ENCODE measurements at places on chromosomes 12 and 14. TPM values are rescaled to one million over a fixed set of nuclear protein-coding genes. Genes with fewer than 3 reads are reported as not detected.
A peak's percentile ranks its signal among the peaks of the same experiment; 100 is the strongest.

DNA sequence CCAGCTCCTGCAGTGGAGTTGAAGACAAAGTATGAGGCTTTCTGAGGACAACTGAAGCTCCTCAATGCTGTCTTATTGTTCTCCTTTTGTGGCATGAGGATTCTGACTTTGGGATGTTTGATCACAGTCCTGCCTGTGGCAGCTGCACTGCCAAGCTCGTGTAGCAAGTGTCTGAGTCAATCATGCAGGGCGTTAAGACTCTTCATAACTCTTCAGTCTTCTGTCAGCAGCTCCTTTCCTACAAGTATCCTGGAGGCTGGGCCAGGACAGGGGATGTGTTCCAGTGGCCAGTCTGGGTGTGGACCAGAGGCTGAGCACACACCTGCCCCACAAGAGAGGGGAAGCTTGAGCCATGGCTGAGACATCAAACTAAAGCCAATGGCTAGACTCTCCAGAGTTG, 94.3 kb downstream of the PELI2 start:
- H3K4me1 ChIP-seq: peaks cover 5% of the 10 kb centered on the region
- no peak overlapping the region for H3K4me3 ChIP-seq
- peaks cover 8% of the 10 kb centered on the region for H3K27me3 ChIP-seq
- no peak for DNase-seq

GRCh38 chr12:121536054-121536898, 44.5 kb downstream of the KDM2B start:
- no peaks in the 10 kb centered on the region for H3K27me3 ChIP-seq
- DNase-seq: peak; percentile 74
- peak overlapping the region; percentile 82 for H3K27ac ChIP-seq

GRCh38 chr12:26380897-26381296, 185.5 kb downstream of the SSPN start:
- no peak overlapping the region for H3K27ac ChIP-seq
- peaks cover 25% of the 10 kb centered on the region for H3K36me3 ChIP-seq
- H3K27me3 ChIP-seq: no peaks in the 10 kb centered on the region
- H3K4me1 ChIP-seq: peaks cover 4% of the 10 kb centered on the region
- no peak overlapping the region for H3K4me3 ChIP-seq

- H3K4me1 ChIP-seq: no peaks in the 10 kb centered on the region
- no peaks in the 10 kb centered on the region for H3K36me3 ChIP-seq
- H3K4me3 ChIP-seq: no peak overlapping the region
- peaks cover 7% of the 10 kb centered on the region for H3K27me3 ChIP-seq
- H3K27ac ChIP-seq: no peak overlapping the region
Measured at GRCh38 chr14:56905282-56905681, 95.0 kb upstream of the OTX2 start.

C14orf93 gene
- total RNA-seq: 11.4 TPM

GRCh38 chr12:127127897-127128296, 1139.1 kb upstream of the TMEM132C start:
- no peak overlapping the region for H3K27ac ChIP-seq
- no peaks in the 10 kb centered on the region for H3K4me1 ChIP-seq
- no peak overlapping the region for H3K4me3 ChIP-seq

DNA sequence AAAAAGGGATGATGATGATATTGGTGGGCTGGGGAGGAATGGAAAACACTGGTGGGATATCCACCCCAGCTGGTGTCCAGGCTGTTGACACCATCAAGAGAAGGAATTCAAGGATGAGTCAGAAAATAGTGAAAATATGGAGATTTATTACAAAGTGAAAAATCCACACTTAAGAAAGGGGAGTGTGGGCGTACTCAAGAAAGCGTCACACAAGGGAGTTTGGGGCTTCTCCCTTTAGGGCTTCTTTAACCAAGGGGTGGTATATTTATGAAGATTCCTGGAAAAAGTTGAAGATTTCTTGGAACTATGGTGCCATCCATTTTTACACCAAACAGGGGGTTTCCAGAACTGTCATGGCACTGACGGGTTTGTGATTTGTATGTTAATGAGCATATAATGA, 63.1 kb upstream of the ARID2 start:
- DNase-seq: no peak
- H3K27ac ChIP-seq: peak overlapping the region; percentile 41
- peaks cover 22% of the 10 kb centered on the region for H3K36me3 ChIP-seq
- no peak overlapping the region for H3K4me3 ChIP-seq

DNA sequence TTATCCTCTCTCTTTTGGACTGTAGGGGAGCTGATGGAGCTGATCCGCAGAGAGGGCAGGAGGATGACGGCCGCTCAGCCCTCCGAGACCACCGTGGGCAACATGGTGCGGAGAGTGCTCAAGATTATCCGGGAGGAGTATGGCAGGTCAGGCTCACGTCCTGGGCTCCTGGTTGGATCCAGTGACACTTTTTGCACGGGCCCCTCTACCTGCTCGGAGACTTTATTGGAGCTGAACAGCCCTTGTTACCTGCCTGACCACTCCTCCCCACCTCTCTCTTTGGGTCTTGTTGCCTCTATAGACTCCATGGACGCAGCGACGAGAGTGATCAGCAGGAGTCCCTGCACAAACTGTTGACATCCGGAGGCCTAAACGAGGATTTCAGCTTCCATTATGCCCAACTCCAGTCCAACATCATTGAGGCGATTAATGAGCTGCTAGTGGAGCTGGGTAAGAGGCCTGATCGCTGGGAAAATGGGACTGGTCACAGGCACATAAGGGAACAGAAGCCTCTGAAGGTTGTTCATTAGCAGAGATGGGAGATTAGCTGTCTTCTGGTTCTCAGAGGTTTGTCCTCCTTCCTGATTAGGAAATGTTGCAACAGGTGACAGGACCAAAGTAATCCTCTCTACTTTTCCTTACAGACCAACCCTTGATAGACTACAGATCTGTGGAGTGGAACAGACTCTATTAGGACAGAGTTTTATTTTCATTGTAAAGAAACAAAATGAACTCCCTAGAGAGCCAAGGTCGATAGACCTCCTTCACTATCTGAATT, 718 bp downstream of the EIF2B2 start:
- no peak for DNase-seq
- H3K4me3 ChIP-seq: peak overlapping the region; percentile 95
- peak overlapping the region; percentile 84 for H3K27ac ChIP-seq
- peaks cover 6% of the 10 kb centered on the region for H3K27me3 ChIP-seq
- H3K4me1 ChIP-seq: peaks cover 30% of the 10 kb centered on the region
- H3K36me3 ChIP-seq: peaks cover 27% of the 10 kb centered on the region

VRTN gene
- not detected for total RNA-seq

DNA sequence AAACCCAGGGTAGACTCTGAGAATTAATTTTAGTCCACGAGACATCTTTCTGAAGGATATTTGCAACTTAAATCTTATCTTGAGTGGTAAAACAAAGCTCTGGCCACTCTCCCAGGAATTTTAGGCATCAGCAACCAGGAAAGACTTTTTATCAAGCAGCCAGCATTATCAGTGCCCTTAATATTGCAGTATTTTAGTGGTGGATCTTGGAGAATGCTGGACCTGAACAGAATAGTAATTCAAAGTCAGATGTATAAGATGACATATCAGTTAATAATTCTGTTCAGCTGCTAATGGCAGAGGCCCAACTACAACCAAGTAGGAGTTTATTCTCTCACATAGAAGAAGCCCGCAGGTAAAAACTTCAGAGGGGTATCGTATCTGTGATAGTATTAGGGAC, 59.0 kb upstream of the CRY1 start:
- no peaks in the 10 kb centered on the region for H3K4me1 ChIP-seq
- no peak overlapping the region for H3K4me3 ChIP-seq
- no peak overlapping the region for H3K27ac ChIP-seq
- no peaks in the 10 kb centered on the region for H3K36me3 ChIP-seq

COPZ1 gene
- 93.1 TPM for total RNA-seq

FOXN4 gene
- total RNA-seq: not detected

SYNE3 gene
- total RNA-seq: 79.1 TPM

DNA sequence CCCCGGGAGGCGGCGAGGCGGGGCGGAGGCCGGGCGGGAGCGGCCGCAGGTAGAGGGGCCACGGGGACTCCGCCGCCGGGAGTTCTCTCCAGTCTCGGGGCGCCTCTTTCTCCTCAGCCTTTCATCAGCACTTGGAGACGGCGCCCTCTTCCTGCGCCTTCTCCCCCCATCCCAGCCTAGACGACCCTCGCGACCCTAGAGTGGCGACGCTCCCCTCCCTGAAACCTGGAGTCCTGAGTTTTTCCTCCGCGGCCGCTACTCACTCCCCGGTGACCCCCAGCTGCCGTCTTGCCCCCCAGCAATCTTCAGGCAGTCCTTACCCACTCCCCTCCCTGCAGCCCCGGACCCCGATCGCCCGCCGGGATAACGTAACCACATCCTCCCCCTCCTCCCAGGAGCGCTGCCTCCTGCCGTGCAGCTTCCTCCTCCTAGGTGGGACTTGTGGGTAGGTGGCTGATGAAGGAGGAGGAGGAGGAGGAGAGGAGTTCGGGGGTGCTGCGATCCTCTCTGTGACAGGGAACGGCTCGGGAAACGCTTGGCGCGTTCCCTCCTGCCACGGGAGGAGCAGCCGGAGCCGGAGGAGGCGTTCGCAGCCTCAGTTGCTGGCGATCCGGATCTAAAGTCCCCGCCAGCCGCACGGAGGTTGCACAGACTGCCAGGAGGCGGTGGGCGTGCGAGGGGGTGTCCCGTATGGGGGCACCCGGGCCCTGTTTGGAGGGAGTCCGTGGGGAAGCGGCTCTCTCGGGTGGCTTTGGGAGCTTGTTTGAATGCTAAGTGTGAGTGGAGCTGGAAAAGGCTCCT, 891 bp downstream of the PLEKHA5 start:
- H3K36me3 ChIP-seq: no peaks in the 10 kb centered on the region
- peaks cover 38% of the 10 kb centered on the region for H3K27me3 ChIP-seq
- H3K4me1 ChIP-seq: peaks cover 11% of the 10 kb centered on the region
- peak; percentile 51 for DNase-seq
- H3K4me3 ChIP-seq: peak overlapping the region; percentile 74

HNRNPA1 gene
- 1,279 TPM for total RNA-seq

DNA sequence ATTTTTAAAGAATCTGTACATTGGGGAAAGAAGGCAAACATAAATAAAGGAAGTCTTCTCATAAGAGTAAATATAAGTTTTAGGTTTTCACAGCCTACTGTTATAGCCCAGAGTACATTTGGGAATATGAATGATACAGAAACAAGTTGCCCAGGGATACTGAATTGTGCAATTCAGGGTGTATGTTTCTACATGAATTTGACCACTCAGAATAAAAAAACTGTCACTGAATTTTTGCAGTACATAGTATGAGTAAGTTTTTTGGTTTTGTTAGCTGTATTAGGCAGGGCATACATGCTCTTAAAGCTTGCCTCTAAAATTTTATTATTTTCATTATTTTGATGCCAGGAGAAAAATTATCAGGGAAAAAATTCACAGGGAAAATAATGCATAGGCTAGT, 6.6 kb upstream of the PCNX4 start:
- H3K27me3 ChIP-seq: peaks cover 2% of the 10 kb centered on the region
- no peaks in the 10 kb centered on the region for H3K36me3 ChIP-seq
- no peak for DNase-seq
- H3K4me3 ChIP-seq: no peak overlapping the region
- no peak overlapping the region for H3K27ac ChIP-seq
- no peaks in the 10 kb centered on the region for H3K4me1 ChIP-seq

- no peak for DNase-seq
- H3K4me3 ChIP-seq: peak overlapping the region; percentile 38
- no peaks in the 10 kb centered on the region for H3K27me3 ChIP-seq
- H3K36me3 ChIP-seq: peaks cover 5% of the 10 kb centered on the region
- H3K4me1 ChIP-seq: peaks cover 64% of the 10 kb centered on the region
- peak overlapping the region; percentile 53 for H3K27ac ChIP-seq
Measured at GRCh38 chr14:68956724-68957123, 22.4 kb downstream of the ACTN1 start.

TRPV4 gene
- total RNA-seq: not detected

CLEC4C gene
- total RNA-seq: not detected

GRCh38 chr12:96465896-96466295, 23.5 kb upstream of the CFAP54 start:
- no peaks in the 10 kb centered on the region for H3K27me3 ChIP-seq
- no peak overlapping the region for H3K27ac ChIP-seq
- no peaks in the 10 kb centered on the region for H3K4me1 ChIP-seq
- no peak overlapping the region for H3K4me3 ChIP-seq

LRP1-AS gene
- not detected for total RNA-seq

DNA sequence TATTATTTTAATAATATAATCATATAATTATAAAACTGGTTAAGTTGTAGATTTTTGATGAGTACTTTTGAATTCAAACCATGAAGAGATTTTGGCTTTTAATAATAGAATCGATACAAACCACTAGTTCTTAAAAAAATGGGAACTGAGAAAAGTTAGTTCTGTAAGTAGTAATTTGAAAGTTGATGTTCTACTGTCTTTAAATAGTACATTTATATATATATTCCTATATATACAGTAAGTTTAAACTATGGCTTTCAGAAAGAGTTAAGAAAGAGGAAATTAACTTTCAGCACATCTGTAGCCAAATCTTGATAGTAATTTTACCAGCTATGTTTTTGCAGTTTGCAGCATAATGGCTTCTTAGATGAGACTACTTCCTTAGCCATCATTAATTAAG, 7.8 kb downstream of the LRRK2 start:
- no peak overlapping the region for H3K4me3 ChIP-seq
- no peak overlapping the region for H3K27ac ChIP-seq
- peaks cover 3% of the 10 kb centered on the region for H3K27me3 ChIP-seq
- H3K36me3 ChIP-seq: no peaks in the 10 kb centered on the region
- no peaks in the 10 kb centered on the region for H3K4me1 ChIP-seq

GDF3 gene
- total RNA-seq: not detected

DNA sequence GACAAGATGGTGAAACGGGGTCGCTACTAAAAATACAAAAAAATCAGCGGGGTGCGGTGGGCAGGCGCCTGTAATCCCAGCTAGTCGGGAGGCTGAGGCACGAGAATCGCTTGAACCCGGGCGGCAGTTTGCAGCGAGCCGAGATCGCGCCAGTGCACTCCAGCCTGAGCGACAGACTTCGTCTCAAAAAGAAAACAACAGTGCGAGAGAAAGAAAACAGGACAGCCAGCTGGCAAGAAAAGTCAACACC, 633 bp upstream of the RNU4-2 start:
- DNase-seq: no peak
- H3K4me1 ChIP-seq: peaks cover 5% of the 10 kb centered on the region
- H3K4me3 ChIP-seq: no peak overlapping the region
- no peaks in the 10 kb centered on the region for H3K27me3 ChIP-seq
- no peaks in the 10 kb centered on the region for H3K36me3 ChIP-seq
- no peak overlapping the region for H3K27ac ChIP-seq

DNA sequence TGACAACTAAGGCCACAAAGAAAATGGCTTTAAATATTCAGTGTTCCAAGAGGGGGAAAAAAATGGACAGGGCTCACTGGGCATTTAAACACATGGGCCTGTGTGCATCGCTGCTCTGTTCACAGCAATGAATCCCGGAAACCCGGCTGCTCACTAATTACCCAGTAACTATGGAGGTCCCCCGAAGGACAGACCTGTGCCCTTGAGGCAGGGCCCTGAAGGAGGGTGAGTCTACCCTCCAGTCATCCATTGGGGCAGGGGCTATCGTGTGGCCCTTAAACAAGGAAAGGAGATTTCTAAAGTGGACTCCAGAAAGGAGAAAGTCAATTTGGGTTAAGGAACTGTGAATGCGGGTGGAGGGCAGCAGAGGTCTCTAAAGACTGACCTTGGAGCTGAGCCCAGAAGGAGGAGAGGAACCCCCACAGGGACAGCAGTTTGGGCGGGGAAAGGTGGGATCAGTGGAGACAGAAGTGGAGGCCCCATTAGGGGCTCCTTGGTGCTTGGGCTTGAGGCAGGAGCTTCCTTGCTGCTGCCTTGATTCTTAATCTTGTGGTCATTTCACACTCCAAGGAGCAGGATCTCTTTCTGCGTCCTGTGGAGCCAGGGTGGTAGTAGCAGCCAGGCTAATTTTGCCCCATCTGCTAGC, 1.4 kb upstream of the CLMN start:
- H3K36me3 ChIP-seq: no peaks in the 10 kb centered on the region
- no peak for DNase-seq
- no peak overlapping the region for H3K4me3 ChIP-seq
- H3K4me1 ChIP-seq: peaks cover 12% of the 10 kb centered on the region

FOXG1 gene
- not detected for total RNA-seq

GRCh38 chr12:110379631-110380030, 23.9 kb downstream of the ANAPC7 start:
- H3K27ac ChIP-seq: no peak overlapping the region
- DNase-seq: no peak
- H3K27me3 ChIP-seq: no peaks in the 10 kb centered on the region

Measured in activated naive CD8-positive, alpha-beta T cell treated with anti-CD3 and anti-CD28 coated beads, Interleukin-2, amount 10 ng/mL, durations not matched to agents 7 days and 5 days (primary cell).